ENCODE measurements at places on chromosomes 4 and X.

GRCh38 chr4:14850455-14851097, 151.7 kb upstream of the CPEB2 start:
- no peak for DNase-seq

DNA sequence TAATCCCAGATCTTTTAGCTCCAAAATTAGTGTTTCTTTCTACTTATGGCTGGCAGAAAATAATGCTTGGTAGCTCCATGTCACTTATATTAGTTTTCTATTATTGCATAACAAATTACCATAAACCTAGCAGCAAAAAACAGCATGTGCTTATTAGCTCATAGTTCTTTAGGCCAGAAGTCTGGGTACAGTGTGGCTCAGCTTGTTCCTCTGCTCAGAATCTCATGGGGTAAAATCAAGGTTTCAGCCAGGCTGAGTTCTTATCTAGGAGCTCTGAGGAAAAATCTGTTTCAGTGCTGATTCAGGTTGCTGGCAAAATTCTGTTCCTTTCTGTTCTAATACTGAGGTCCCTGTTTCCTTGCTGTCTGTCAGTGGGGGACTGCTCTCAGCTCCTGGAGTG, 101.1 kb downstream of the CT47B1 start:
- DNase-seq = no peak

DNA sequence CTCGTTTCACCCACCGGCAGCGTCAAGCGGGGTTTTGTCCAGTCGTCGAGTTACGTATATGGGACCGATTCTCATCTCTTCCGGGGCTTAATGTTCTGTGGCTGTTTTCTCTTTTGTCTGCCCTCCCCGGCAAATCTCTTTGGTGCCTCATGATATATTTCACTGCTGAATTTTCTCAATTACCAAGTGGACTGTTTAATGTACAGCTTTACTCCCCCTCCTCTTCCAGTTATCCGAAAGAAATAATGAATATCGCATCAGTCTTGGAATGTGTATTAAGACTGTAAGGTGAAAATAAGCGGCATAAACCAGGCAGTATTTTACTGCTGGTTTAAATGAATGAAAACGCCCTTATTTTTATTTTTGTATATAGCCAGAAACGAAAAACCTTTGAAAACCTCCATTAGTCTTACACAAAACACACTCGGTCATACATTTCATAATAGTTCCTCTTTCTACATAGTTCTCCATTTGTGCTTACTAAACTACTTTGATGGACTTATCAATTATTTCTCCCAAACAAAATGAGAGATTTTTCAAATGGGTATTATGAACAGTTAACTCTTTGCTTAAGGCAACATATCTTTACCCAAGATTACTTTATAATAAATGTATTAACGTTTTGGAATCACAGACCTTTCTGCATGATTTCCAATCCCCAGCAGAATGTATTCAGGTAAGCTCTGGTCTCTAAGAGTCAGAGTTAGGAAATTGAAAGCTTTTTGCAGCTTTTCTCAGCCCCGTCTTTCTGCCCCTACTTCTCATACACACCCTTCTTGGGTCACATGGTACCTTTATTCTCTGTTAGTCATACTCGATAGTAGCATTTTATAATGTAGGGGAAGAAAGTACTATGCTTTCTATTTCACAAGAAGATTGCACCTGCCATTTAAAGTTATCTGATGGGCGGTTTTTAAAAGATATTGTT, 979 bp downstream of the RP2 start:
- DNase-seq = no peak

DNA sequence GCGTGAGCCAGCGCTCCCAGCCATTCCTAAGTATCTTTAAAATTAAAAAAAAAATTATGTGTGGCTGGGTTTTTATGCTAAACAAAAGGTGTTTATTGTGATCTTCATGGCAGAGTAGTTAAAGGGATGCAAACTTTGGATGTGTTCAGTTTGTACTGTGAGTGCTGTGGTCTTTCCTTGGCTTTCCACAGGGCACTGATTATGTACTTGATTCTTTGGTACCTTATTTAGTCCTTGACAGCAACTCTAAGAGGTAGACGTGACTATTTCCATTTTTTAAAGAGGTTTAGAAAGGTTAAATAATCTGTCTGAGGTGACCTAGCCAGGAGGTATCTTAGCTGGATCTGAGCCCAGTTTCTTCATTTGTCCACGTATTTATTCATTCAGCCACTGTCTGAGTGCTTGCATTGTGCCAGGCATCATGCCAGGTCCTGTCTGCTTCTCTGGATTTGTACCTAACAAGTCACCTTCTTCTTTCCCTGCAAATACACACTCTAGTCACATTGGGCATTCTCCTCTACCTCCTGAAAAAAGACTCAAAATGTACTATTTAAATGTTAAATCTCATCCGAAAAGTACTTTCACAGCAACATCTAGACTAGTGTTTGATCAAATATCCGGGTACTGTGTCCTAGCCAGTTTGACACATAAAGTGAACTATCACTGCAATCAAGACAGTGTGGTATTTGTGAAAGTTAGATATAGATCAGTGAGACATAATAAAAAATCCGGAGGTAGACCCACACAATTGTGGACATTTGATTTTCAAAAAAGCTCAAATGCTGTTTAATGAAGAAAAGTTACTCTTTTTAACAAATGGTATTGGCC, 31.5 kb downstream of the WWC2 start:
- DNase-seq = peak; percentile 65

GRCh38 chr4:107818301-107818910, 6.3 kb upstream of the SGMS2 start:
- DNase-seq = no peak

Data from RWPE2 (cell line).